ENCODE measurements at places on chromosomes 11 and 22.

DNA sequence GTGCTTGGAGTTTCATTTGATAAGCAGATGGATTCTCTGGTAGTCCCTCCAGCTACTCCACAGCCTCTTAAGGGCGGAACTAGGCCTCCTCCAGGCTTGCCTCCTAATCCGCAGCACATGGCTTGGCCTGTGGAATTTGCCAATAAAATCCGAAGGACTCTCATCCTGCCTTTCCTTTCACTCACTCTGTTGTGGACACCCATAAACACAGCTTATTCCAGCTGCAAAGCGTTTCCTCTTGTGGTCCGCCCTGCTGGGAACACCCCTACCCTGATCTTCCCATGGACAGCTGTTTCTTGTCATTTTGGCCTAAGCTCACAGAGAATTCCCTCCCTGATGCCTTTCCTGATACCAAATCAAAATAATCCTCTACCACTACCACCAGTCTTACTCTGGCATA is 546.2 kb downstream of the NTM start:
- no peak for DNase-seq

GRCh38 chr11:35721651-35722282 is 59.2 kb downstream of the TRIM44 start:
- DNase-seq: no peak

DNA sequence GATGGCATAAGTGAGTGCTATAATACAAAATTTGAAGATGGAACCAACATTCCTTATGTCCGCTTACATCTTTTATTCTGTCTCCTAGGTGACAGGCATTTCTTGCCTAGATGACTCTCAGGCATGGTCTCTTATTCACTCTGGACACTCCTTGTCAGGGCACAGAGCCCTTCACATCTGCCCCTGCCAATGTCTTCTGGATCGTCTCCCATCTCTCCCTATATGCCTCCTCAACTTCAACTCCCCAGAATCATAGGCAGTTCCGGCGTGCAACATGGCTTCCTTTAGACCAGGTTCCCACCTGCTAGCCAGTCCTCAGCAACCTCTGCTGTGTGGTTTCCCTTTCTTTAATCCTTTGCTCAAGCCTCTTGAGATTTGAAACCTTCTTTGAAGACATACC is 300.9 kb downstream of the TENM4 start:
- no peak for DNase-seq

DNA sequence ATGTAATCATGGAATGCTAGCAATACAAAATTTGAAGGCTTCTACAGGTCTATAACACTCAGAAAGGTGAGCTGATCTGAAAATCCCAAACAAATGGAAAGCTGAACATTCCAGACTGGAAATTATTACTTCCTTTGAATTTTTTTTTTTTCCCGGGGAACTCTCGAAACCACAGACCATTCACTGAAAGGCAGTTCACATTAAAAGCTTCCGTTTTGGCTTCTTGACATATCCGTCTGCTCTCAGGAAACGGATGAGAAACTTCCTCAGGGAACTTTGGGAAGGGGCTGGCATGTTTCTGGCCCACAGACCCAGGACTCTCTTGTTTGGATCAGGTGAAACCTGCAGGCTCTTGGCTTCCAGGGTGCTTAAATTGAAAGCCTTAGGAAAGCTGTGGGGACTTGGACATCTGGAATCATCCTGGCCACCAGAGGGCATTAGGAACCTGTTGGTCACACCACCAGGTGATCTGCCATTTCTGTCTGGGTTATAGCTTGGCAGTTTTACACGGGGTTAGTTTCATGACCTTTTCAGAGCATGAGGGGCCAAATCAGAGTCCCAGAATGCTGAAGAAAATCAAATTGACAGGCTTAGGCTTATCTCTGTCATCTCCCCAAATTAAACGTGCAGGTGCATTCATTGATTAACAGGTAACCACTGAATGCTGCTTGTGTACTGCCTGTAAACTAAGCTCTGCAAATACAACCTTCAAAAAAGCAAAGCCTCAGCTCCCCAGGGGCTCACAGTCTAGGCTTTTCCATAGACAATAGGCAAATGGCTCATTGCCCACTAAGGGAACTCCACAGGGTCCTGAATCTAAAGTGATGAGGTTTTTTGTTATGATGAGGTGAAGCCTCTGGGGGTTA is 22.7 kb upstream of the GRAMD1B start:
- DNase-seq: peak; percentile 73

GRCh38 chr11:32162906-32163305 is 72.0 kb downstream of the RCN1 start:
- no peak for DNase-seq

- DNase-seq: peak; percentile 69
Observed at GRCh38 chr11:128492903-128493569, 94.3 kb downstream of the ETS1 start.

GRCh38 chr22:37546437-37547250 is 13.6 kb upstream of the CDC42EP1 start:
- no peak for DNase-seq

- no peak for DNase-seq
Observed at GRCh38 chr22:41801886-41802285, 1.4 kb downstream of the CCDC134 start.

GRCh38 chr11:24153337-24153736 is 343.5 kb upstream of the LUZP2 start:
- DNase-seq: no peak

DNA sequence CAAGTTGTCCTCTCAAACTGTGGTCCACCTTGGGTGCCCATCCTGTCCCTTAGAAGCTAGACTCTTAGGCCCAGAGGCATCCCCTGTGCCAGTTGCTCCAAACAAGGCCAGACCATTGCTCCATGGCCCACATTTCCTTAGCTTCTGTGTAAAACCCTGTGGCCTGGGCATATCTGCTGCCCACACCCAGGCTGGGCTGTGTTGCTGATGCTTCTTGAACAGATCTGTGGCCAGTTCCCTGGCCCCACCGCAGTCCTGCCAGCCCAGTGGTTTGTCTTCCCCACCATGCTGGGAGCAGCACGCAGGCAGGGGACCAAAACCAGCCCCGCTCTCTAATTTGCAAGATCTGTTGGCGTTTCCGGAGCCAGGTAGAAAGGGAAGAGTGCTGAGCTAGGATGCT is 72.2 kb downstream of the CSNK2A3 start:
- no peak for DNase-seq

DNA sequence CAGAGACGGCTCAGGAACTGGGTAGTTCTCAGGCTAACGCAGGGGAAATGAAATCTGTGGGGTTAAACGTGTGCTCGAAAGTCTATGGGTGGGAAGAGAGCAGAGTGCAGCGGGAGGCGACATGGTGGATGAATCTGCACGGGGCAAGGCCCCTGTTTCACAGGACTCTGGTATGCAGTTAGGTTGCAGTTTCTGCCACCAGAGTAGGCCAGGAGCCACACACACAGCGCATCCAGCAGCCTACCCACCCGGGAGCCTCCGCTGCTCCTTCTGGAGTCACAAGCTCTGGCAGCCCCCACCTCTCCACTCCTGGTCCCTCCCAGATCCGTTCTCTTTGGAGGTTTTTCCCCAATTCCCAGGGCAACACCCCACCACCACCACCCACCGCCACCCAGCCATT is 27.0 kb downstream of the SPATA19 start:
- DNase-seq: no peak

GRCh38 chr11:69319255-69320106 is 25.5 kb downstream of the MYEOV start:
- DNase-seq: no peak

All from activated CD4-positive, alpha-beta memory T cell treated with anti-CD3 and anti-CD28 coated beads, Interleukin-2, amount 10 ng/mL, durations not matched to agents 7 days and 5 days (primary cell).